ENCODE measurements at places on chromosomes 6 and 20.

- peak; percentile 19 for DNase-seq
Measured at GRCh38 chr6:156647140-156647784, 129.9 kb upstream of the ARID1B start.

DNA sequence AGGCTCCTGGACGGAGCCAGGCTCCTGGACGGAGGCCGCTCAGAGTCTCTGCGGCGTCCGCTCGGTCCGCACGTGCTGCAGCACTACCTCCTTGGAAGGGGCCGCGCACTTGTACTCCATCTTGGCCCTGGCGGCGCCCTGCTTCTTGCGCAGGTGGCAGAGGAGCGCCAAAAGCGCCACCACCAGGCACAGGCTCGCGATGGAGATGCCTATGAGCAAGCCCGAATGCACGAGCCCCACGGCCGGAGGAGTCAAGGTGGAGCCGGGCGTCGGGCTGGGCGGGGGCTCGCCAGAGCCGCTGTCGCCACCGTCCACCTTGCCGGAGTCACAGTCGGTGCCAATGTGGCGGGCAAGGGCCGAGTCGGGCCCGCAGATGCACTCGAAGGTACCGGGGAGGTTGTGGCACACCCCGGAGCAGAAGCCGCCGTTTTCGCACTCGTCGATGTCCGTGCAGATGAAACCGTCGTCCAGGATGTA, 1.7 kb downstream of the THBD start:
- peak; percentile 25 for DNase-seq

- DNase-seq, result peak; percentile 63
Measured at GRCh38 chr6:26554697-26555504, 16.7 kb downstream of the HMGN4 start.

DNA sequence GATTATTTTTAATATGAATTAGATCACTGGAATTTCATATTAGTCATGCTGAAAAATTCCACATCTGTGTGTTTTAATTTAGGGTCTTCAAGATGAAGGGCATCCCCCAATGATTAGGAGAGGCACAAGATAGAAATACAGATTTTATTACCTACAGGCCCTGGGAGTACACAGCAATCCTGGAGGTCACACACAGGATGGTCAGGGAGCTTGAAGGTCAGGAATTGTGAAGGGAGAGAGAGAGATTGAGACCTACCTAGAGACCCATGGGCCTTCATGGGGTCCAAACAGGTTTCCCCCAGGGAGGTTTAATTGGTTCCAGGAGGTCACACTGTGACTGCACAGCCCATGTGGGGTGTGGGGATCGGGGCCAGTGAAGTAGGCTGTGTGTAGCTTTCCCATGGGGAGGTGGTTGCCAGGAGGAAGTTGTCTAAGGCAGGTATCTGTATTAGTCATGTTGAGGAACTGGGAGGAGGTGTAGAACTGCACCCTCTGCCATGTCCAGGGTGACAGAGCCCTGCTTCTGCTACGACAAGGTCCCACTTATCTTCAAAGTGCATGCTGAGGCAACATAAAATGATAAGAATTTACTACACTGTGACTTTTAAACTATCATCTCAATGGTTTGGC, 18.3 kb downstream of the SNX9 start:
- no peak for DNase-seq

DNA sequence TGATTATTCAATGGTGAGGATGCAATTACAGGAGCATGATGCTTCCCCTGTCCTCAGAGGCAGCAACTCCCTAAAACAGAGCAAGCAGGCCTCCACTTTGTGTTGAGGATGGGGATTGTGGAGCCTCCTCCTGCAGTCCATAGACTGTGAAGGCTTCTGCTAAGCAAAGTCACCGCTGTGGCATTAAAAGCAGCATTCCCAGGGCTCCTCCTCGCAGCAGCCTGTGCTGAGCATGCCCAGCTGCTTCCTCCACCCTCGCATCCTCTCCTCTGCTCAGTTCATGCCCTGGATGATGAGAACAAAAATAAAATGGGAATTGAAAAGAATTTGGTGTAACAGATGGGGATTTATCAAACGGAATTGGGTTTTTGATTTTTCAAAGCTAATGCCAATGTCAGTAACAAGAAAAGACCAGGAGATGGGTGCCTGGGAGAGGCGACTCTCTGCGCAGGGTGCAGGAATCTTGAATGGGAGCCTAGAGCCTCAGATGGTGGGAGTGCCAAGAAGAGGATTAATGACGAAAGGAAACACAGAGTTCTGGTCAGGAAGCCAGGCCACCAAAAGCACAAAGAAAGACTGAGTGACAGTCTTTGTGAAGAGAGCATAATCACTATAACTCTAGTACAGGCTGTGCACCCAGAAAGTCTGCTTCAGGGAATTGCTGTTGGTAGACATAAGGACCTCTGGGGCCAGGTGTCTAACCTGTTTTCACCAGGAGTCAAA, 347.6 kb downstream of the TPBG start:
- no peak for DNase-seq

GRCh38 chr6:55208478-55209458, 34.5 kb downstream of the HCRTR2 start:
- no peak for DNase-seq

- no peak for DNase-seq
Measured at GRCh38 chr20:43318755-43319297, 129.1 kb upstream of the PTPRT start.

DNA sequence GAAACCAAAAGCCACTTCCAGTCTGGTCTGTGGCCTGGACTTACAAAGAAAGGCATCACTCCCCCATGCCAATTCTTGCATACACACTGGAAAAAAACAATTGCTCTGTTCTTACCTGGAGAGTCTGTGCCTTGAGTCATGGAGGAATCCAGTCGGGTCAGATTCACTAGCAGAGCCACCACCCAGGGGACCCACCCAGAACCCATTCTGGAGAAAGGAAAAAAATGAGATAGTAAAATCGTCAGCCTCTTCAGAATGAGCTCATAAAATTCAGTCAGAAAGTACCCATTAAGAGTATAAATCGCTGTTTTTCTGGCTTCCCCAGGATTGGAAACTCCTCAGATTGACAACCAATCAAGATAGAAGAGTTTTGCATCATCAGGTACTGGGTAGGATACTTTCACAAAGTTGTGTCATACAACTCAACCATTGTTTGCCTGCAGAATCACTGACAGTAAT, at the start of gene HLA-DOB:
TSS of gene HLA-DOB (minus strand) at position 257 of the 459 bp plus-strand sequence. CDS start at position 206, 51 bp downstream.
- DNase-seq, result peak; percentile 61

DNA sequence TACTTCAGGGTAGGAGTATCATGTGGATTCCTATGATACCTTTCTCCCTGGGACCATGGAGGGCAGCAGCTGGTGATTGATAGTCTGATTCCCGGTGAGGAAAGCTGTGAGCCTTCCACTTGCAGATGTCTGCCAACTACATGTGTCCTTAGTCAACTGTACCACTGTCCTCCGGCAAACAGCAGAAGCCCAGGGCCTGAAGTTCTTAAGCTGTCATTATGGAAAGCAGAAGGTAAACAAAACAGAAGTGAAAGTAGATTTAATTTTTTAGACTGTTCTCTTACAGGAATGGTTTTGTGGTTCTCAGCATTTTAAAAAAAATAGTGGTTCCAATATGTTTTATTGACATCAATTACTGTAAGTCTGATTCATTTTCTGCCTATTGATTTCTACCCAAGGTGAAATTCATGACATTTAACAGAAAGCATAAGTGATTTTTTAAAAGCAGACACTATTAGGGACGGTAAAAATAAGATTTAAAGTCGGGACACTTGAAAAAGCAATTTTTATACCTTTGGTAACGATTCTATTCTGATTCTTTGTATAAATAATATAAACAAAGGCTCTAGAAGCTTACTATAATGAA, 36.6 kb downstream of the PTPN1 start:
- DNase-seq, result peak; percentile 43

DNA sequence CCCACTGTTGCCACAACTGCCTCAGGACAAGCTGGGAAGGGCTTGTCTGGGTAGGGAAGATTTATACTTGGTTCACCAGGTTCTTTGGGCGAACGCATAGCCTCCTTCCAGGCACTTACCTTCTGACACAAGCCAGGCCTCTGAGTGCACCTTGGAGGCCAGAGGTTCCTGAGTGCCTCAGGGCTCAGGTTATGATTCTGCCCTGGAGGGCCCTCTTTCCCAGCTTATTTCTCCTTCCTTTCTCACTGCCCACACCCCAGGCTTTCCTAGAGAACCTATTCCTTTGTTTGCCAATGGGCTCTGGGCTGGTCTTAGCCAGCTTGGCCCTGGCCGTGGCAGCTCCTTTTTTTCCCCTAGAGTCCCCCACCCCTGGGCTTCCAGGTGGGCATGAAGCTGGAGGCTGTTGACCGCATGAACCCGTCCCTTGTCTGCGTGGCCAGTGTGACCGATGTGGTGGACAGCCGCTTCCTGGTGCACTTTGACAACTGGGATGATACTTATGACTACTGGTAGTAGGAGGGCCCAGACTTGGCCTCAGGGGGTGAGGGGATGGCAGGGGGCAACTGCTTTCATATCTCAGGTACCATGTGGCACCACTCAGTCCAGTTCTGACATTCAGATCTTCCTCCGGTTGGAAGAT, 25.0 kb downstream of the L3MBTL1 start:
- DNase-seq, result no peak

- no peak for DNase-seq
Measured at GRCh38 chr20:42097741-42098140, 479.6 kb upstream of the CHD6 start.

GRCh38 chr6:83960664-83961063, 72.9 kb upstream of the MRAP2 start:
- no peak for DNase-seq

DNA sequence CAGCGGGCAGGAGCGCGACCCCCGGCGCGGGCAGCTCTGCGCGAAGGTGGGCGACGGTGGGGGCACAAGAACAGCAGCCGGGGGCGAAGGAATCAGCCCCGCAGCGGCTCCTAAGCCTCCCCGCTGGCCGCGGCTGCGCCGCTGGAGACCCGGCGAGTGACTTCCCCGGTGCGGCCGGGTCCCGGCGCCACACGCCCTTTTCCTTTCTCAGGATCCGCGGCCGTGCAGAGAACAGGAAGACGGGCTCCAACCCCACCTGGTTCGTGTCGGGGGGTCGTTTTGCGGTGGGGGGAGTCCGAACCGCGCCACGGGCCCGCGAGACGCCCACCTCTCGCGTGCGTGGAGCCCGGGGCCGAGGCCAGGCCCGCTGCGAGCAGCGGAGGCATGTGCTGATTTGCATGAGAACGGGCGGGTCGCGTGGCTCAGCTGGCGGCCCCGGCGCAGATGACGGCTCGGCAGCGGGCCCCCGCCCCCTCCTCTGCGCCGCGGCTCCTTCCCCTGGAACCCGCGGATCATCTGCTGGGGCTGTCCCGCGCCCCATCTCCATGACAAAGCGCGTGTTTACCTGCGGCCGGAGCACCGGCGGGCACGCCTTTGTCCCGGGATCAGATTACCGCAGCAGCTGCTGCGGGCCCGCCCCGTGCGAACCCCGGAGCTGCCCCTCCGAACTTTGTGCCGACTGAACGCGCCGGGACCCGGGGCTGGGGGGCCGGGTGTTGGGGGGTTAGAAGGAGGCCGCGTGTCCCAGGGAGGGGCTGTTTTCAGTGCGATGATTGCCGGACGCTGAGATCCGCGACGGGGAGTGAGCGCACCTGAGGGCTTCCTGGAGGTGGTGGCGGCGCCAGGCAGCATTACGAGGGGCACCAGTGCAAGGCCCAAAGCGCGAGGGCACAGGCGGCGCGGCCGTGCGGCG, 4.9 kb upstream of the DLL1 start:
- DNase-seq, result peak; percentile 73

GRCh38 chr6:126631363-126631762, 291.4 kb downstream of the CENPW start:
- DNase-seq, result no peak

DNA sequence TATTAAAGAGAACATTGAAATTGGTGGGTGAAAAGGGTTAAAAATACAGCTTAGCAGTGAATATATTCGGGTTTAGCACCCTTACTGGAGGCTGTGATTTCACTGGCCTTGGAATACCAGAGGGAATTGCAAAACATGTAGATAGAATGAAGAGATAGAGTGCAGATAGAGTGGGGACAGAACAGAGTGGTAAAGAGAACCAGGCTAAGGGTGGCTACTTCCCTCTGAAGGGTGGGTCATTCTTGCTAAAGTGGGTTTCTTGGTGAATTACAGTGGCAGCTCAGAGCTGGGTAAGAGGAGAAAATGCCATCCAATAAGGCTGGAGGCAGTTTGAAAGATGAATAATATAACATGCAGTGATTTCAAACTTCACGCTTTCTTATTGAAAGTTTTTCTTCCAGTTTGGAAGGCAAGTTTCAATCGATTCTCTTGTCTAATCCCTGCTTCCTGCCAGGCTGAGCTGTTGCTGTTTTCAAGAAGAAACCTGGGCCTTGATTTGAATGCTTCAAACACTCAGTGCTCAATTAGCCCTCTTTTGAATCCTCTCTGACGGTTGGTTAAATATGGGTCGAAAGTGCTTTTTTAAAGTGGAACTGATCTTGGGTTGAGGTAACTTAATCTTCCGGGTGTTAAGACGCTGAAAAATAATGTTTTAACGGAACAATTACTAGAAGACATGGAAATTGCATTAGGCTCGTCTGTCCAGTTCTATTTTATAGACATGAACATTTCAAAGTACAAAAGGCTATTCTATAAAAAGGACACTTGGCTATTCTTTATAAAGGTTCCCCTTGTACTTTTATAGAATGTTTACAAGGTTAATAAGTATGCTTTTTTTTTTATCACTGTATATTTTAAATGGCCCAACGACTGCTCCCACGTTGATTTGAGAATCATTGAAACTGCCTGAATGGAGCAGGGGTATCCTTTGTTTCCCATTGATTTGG, 203.3 kb downstream of the BCAS1 start:
- no peak for DNase-seq

GRCh38 chr20:49045440-49046086, 549 bp upstream of the CSE1L start:
- DNase-seq, result peak; percentile 61

DNA sequence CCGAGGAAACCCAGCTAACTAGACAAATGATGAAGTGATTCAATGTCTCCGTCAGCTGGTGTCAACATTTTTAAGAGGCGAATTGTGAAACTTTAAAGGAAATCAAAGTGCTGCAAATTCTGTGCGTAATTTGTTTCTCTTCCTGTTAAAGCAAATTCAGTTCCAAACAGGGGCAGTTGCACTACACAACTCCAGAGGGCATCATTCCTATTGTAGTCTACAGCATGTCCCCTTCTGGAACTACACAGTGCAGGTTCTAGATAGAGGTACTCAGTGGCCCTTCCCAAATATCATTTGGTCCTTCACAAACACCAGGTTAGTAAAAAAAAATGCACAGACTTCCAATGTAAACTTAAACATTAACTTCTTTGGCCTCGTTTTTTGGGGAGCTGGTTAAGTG, 38.3 kb upstream of the SMLR1 start:
- DNase-seq, result peak; percentile 24

DNA sequence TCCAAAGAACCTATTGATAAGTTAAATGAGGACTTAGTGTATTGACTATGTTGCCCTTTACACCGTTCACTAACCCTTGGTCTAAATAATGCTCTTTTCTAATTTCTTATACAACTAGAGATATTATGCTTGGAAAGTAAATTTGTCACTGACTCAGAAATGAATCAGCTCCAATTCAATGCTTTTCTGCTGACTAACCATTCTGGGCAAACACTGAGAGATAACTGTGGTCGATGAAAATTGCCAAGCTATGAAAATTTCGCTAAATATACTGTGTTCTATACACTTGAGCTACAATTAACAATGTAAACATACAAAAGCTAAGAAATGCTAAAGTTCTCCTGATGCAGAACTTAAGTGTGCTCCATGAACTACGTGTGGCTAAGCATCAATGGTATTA, 23.1 kb upstream of the FBXO9 start:
- peak; percentile 4 for DNase-seq
